Caudate nucleus (tissue), 63 donors: ENCODE measurements at places on chromosomes 5 and 9.

GRCh38 chr9:91043056-91043810, 241.6 kb downstream of the SYK start:
- DNase-seq: no peak

GRCh38 chr5:72066705-72067107, 40.6 kb upstream of the MAP1B start:
- DNase-seq: no peak

DNA sequence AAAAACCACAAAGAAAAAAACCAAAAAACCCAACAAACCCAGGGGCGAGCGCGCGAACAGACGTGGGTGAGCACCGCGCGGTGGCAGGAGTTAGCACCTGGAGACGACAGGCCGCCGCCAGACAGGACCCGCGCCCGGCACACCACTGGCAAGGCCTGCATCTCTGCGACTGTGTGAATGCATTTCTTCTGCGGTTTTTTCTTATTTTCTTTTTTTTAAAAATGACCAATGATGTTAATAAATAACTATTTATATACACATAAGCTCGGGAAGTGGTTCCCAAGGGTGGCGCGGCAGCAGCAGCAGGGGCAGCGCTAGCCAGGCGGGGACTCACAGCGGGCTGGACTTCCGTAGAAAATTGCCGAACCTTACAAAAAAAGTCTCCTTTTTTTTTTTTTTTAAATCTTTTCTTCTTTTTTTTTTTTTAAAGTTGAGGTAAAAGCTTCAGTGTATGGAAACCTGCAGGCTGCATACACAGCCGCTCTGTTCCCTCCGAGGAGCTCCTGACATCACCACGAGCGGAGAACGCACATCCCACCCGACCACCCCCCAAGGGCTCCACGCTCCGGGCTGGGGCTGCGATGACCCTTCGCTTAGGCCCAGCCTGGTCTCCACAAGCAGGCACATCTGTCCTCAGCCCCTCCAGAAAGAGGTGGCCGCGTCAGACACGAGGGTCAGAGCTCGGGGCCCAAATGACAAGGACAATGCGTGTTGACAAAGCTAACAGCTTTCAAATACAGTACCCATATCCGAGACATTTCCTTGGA, 7.4 kb downstream of the BRD3OS start:
- no peak for DNase-seq

- no peak for DNase-seq
Measured at GRCh38 chr5:159181152-159181551, 28.2 kb downstream of the RNF145 start.

- no peak for DNase-seq
Measured at GRCh38 chr5:9865574-9865973, 235.4 kb upstream of the TAS2R1 start.

GRCh38 chr9:76290555-76290954, 103.7 kb downstream of the RFK start:
- no peak for DNase-seq

DNA sequence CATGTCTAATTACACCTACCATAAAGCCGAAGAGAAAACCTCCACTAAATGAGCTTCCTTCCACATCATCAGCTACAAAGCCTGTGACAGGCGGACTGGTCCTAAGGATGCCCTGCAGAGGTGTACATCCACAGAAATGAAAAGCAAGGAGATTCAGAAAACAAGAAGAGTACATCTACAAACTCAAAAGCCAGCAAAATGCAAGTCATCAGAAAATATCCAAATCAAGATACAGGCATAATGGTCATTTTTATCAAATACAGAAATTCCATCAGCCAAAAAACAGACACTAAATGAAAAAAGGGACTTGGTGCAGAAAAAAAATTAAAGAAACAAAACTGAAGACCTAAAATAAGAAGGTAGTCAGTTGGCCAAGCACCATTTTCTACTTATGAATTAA, 79.7 kb downstream of the FRMD3 start:
- no peak for DNase-seq

DNA sequence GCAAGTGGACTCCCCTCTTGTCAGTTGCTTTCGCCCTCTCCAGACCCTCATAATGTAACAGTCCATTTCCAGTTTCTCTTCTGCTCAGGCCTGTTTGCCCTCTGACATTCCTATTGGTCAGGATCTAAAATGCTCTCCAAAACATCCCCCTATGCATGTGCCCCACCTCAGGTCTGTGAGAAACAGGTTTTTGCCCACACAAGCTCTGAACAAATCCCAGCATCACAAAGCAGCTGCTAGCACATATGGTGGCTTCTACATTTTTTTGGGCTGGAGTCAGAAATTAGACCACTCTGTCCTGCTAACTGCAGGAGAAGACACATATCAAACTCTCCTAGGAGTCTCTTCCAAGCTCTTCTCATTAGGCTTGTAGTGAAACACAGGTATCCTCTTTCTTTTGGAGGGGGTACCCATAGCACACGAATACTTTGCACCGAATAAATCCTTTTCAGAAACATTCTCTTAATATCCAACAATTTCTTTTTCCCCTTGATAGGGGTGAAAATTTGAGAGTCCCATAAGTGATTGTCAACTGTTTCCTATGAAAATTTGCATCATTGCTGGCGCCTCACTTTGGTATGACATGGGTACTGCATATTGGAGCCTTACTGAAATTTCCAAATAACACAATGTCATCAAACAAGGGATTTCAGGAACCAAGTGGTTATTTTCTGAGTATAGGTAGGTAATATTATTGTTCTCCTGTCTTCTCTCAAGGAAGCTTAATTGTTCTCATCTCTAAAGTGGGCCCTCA, 19.3 kb upstream of the HSPA9 start:
- no peak for DNase-seq
